Stimulated activated CD4-positive, alpha-beta T cell treated with anti-CD3 and anti-CD28 coated beads, Interleukin-12 subunit alpha, Interleukin-12 subunit beta, amount 100 ng/mL, for 24 hours (primary cell): ENCODE measurements at places on chromosomes 2 and 18.

GRCh38 chr2:200698217-200698616 lies 112.4 kb downstream of the AOX1 start:
- DNase-seq, result no peak

- no peak for DNase-seq
Observed at GRCh38 chr2:102111823-102112222, 30.7 kb upstream of the IL1R1 start.

GRCh38 chr18:75209951-75210258 lies 692 bp upstream of the TSHZ1 start:
- no peak for DNase-seq

DNA sequence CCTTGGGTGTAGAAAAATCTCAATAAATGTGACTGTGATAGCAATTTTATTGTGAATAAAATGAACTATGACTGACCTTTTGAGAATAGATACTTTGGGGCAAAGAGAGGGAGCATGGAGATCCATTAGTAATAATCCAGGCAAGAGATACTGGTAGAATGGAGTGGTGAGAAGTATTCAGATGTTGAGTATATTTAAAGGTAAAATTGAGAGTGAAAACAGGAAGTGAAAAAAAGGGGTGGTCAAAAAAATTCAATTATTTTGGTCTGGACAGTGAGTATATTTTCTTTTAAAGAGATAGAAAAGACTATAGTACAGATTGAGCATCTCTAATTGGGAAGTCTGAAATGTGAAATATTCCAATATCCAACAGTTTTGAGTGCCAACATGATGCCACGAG lies 1515.6 kb upstream of the NXPH2 start:
- DNase-seq, result no peak

DNA sequence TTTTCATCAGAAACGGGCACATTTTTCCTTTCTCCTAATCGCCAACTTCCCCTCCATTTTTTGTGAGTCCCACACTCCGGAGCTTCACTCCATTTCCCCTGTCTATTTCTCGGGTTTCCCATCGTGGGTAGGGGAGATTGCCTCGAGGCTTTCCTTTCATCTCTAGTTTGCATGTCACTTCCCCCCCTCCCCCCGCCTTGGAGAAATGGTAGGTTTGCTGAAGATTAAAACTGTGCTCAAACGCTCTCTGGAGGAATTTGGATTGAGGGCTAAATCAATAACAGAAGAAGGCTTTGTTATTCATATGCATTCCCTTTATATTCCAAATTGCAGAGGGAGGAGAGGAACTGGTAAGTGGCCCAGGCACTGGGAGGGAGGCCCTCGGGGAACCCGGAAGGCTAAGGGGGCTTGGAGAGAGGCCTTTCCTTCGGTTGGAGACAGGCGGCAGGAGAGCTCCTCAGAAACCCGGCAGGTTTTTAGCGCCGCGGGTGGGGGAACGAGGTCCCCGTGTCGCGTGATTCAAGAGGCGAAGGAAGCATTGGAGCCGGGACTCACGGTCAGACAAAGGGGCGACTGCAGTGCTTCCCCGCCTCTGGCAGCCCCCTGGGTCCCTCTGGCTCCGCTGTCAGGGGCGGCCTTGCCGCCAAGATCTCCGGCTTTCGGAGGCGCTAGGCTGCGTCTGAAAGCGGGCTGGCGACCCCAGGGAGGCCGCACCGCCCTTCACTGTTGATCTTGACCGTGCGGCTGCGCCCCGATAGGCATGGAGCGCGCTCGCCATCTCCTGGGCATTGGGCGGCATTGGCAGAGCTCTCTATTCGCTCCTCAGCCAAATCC lies 2.4 kb upstream of the HOXD12 start:
- DNase-seq, result peak; percentile 32

- DNase-seq, result no peak
Observed at GRCh38 chr2:240356700-240357640, 78.5 kb upstream of the GPC1 start.

- no peak for DNase-seq
Observed at GRCh38 chr18:63890950-63891304, 3.4 kb downstream of the SERPINB2 start.

DNA sequence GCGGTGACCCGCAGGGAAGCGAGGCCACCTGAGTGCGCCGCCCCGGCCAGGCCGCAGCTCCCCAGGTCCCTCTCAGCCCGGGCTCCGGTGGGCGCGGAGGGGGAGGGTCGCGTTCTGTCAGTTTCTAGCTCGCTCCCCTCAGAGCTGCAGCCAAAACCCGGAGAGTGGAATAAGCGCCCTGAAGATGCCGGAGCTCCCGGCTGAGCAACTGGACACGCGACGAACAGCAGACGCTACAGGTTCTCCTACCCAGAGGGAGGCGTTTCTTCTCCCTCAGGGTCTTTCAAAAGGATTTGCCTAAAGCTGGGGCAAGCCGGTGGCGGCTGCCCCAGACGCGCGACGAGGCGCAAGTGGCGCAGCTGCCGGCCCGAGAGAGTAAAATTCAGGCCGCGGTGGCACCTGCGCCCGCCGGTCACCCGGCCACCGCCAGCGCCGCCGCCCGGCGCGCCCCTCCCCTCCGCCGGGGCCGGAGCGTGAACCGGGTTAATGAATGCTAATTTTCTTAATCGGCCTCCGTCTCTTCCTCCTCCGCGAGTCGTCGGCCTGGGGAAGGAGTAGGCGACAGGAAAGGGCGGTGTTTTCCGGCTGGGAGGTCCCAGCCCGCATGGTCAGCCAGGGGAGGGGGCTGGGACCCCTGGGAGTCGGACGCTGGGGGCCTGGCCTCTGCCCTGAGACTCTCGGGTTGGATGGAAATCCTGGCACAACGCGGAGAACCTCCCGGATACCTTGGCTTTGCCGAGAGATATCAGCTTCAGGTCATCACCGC lies 845 bp upstream of the CDC42EP3 start:
- DNase-seq, result peak; percentile 60

- no peak for DNase-seq
Observed at GRCh38 chr18:32937597-32937996, 164.8 kb upstream of the KLHL14 start.

DNA sequence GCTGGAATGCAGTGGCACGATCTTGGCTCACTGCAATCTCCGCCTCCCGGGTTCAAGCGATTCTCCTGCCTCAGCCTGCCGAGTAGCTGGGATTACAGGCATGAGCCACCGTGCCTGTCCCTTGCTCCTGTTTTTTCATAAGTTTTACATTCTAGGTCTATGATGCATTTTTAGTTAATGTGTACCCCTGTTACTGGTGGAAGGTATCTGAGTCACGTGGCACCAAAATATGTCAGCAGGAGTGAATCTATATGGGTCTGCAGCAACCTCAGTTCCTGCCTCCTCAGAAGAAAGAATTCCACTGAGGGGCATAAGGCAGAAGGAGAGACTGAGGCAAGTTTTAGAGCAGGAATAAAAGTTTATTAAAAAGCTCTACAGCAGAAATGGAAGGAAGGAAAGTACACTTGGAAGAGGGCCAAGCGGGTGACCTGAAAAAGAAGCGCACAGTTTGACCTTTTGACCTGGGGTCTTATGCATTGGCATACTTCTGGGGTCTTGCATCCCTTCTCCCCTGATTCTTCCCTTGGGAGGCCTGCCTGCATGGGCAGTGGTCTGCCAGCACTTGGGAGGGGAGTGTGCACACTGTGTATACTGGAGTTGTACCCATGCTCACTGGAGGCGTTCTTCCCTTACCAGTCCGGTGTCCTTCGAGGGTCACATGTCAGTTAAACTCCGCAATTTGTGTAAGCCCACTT lies 1.1 kb upstream of the MFSD2B start:
- no peak for DNase-seq

- DNase-seq, result no peak
Observed at GRCh38 chr2:118520246-118520645, 327.2 kb downstream of the EN1 start.

- no peak for DNase-seq
Observed at GRCh38 chr2:85468704-85469349, 50.3 kb downstream of the SH2D6 start.

- no peak for DNase-seq
Observed at GRCh38 chr2:226151157-226151556, 648.5 kb downstream of the IRS1 start.

- no peak for DNase-seq
Observed at GRCh38 chr2:180980943-180981911, 822 bp downstream of the UBE2E3 start.

DNA sequence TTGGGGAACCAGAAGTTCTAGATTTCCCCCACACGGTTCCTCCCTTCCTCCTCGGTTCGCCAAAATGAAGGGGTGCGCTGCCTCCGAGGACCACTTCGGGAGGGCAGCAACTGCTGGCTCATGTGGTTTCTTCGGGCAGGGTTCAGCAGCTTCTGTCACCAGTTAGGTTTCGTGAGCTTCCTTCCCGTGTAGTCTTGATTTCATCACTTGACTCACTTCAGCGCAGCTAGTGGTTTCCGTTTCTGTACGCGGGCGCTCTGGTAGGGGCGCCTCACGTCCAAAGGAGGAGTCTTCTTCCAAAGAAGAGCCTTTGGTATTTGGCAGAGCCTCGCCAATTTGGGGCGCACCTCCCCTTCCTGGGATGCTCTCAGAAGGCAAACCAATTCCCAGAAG lies 485 bp upstream of the GALNT3 start:
- DNase-seq, result no peak

- no peak for DNase-seq
Observed at GRCh38 chr2:41647468-41648050, 400.3 kb upstream of the PKDCC start.

DNA sequence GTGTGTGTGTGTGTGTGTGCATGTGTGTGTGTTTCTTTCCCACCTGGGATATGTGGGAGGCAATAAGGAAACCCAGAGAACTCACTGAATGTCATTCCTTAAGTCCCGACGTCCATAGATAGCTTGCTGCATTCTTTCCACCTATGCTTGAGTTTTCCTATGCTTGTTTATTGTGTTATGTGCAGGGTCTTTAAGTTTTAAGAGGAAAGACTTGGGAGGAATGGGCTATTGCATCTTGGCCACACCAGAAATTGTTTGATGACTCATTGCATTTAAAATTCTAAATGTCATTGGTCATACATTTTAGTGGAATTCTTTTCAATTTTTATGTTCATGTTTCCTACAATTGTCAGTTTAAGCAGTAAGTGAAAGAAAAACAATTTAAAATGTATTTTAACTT lies 33.7 kb downstream of the STARD6 start:
- no peak for DNase-seq

DNA sequence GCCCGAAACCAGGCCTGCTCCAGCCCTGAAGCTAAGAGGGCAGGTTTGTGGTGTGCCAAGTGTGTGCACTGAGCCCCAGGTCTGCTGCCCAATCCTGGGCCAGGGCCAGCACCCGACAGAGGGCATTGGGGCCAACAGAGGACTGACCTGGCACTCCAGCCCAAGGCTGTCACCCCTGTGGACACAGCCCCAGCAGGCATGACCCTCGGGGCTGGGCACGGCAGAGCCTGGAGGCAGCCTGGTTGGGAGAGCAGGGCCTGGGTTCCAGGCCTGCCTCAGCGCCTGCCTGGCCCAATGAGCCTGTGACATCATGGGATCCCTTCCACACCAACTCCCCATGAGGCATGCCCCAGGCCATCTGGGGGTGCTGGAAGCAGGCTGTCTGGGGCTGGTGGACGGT lies 10.8 kb upstream of the SNED1 start:
- no peak for DNase-seq

DNA sequence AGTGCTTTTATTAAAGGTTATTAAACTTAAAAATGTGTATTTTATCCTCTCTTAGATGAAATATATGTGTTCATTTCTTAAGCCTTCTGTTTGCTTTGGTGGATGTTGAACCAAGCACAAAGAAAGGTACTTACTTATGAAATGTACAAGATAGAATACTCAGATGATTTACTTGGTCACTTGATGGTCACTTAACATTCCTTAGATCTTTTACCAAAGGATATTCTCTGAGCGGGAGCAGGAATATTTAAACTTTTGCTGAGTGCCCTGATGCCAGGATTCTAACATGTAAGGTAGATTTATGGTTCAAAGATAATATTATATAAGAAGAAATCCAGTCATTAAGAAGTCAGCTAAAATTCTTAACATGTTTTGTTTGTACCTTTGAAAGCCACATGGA lies 193.5 kb upstream of the ZEB2 start:
- DNase-seq, result no peak

DNA sequence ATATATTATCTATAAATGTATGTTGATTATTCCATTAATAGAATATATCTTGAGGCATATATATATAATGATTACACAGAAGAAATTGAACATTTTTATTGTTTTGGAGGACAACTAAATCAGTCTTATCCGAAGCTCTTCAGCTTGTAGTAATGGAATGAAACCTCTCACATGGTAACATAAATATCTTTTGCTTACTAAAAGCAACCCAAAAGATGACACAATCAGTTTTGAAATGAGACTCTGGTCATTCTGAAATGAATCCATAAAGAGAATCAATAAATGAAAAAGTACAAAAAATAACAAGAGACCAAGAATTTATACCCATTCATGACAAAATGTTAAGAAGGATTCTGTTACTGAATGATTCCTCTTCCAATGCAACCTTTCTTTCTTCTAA lies 110.2 kb downstream of the FIGN start:
- DNase-seq, result no peak

DNA sequence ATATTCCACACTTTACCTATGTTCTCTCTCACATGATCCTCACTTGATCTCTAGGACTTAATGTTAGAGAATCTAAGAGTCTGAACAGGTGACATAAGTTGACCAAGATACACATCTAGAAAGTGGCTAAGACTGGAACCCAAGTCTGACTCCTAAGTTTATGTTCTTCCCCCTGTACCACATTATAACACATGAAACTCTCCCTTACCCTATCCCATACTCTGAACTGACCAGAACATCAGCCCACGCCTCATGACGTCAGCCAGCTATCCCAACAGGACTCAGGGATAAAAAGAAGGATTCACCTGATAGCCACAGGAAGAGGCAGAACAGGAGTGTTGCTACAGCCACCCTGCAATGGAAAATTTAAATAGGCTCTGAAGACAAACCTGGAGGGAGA lies 392.2 kb downstream of the ZEB2 start:
- no peak for DNase-seq

GRCh38 chr2:125364192-125364983 lies 1291.6 kb upstream of the GYPC start:
- no peak for DNase-seq

DNA sequence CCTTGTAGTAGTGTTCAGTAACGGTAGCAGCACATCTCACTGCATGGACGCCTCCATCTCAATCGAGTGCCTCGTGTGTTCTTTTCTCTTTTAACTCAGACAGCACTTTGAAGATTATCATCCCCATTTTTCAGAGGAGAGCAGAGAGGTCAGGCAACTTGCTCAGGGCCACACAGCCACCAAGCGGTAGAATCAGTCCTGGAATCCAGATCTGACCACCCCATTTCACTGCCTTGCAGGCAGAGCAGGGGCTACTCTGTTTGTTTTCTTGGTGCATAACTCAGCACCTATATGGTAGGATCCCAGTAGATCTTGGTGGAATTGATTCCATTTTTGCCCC lies 129.5 kb downstream of the SMAD7 start:
- no peak for DNase-seq

GRCh38 chr2:204015118-204015843 lies 78.7 kb downstream of the ICOS start:
- DNase-seq, result no peak

- DNase-seq, result no peak
Observed at GRCh38 chr2:8400196-8400595, 281.7 kb upstream of the ID2 start.
